ENCODE measurements at places on chromosomes 7 and 10.

DNA sequence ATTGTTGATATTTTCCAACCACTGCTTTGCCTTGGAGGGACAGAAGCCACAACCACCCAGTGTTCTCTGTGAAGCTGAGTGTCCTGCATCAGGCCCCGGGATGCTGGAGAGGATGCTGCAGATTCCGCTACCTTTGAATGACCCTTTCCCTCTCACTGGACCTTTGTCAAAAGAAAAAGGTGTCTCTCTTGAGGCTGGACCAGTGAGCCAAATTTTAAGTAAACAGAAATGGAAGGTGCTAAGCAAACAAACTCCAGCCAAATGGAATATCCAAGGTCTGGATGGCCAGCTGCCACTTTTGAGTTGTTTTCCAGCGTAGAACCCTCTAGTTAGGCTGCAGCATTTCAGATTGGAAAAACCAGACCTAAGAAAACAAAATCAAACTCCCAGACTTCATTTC is 145.5 kb downstream of the TRIL start:
- DNase-seq: no peak

- DNase-seq: no peak
Observed at GRCh38 chr7:6164491-6164890, 107.9 kb downstream of the CYTH3 start.

GRCh38 chr10:93334901-93335327 is 147.2 kb downstream of the MYOF start:
- no peak for DNase-seq

- no peak for DNase-seq
Observed at GRCh38 chr7:22577470-22578001, 77.5 kb upstream of the STEAP1B start.

DNA sequence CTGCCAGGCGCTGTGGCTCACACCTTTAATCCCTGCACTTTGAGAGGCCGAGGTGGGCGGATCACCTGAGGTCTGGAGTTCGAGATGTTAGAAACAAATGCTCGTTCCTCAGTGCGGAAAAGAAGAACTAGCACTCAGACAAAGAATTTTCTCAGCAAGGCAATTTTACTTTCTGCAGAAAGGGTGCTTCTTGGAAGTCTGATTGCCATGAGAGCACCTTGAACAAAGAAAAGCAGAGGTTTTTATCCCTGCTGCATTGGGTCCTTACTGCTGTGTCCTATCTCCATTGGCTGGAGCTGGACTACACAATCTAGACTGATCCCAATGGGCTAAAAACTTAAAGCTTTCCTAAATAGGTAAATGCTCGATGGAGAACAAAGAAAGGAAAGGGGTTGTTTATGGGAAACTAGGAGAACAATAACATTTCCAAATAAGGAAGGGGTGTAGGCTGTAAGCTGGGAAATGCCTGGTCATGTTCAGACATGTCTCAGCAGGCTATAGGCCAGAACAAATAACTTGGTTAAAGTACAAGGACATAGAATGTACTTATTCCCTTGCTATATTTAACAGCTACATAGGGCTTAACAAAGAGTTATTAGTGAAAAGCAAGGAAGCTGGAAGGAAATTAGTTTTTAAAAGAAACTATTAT is 26.1 kb upstream of the ACTR3B start:
- no peak for DNase-seq

- no peak for DNase-seq
Observed at GRCh38 chr7:11182736-11183135, 209.1 kb downstream of the PHF14 start.

- DNase-seq: no peak
Observed at GRCh38 chr7:156017916-156018700, 205.8 kb upstream of the SHH start.

DNA sequence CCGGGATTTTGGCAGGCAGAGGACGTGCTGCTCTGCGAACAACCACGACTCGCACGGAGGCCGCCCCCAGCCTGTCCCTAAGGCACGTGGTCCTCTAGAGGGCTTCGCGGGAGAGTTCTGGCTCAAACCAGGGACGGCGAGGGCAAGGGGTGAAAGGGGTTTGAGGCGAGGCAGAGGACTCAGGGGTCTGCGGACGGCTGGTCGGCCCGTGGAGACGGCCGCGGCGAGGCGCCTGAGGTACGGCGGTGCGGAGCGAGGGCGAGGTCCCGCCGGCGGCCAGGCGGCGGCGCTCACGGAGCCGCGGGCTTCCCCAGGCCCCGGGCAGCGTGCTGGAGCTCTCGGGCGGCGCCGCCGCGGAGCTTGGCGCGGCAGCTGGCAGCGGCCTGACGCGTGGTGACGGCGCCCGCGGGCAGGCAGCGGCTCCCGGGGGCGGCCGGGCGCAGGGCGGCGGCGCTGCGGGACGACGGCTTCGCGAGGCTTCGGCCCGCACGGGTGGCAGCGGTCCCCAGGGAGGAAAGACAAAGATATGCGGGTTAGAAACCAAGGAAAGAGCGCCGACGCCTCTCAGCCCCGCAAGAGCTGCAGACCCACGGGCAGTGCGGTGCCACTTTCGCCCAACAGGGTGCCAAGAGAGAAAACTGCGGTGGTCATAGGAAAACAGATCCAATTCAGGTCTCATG is 44.8 kb downstream of the ZNF800 start:
- DNase-seq: peak; percentile 56

DNA sequence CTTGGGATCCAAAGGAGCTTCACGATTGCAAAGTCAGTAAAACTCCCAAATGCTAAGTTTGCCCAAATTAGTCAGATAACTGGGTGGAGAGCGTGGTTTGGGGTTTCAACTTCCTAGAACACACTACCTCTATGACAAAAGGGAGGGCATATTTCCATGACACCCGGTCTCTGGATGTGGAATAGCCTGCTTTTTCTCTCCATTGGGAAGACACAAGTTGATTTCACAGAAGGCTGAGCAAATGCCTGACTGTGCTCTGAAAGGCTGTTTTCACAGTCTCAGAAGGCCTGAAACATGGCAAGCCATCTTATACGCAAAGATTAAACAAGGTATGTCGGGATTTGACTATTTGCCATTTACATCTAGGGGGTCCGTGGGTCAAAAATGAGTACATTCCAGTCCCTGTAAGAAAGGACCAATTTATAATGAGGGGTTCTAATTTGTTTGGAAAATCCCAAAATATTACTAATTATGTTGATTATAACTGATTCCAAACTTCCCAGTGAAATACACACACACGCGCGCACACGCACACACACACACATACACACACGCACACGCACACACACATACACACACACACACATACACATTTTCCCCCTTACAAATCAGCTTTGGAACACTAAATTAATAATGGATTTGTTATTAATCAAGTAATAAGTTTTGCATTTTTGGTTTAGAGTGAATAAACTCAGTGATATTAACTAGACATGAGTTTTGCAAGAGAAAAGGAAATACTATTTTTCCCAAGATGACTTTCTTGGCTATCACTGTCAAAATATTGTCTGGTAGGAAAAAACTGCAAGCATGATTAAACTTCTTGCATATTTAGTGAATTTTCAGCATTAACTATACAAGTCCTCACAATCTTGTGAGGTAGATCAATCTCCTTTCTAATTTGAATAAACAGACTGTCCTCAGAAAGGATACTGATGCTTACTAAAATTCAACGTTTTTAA is 105.0 kb downstream of the PRTFDC1 start:
- no peak for DNase-seq

DNA sequence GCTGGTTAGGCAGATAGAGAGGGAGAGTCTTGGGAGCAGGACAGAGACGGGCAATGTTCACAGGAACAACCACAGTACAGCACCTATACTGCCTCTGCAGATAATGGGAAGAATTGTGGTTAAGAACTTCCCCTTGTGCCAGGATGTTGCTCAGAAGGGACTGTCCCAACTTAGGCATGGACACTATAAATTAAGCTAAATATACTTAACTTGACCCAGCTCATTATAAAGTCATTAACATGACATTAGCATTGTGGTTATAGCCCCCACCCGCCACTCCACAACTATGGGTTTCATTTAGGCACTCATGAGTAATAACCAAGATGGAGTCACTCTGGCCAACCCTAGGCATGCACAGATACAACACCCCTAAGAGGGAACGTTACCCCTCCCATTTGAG is 310.9 kb upstream of the NRG3 start:
- no peak for DNase-seq

GRCh38 chr7:42931447-42931833 is 534 bp downstream of the PSMA2 start:
- no peak for DNase-seq

- no peak for DNase-seq
Observed at GRCh38 chr10:241966-242643, 106.8 kb downstream of the ZMYND11 start.

GRCh38 chr10:4596951-4597350 is 229.1 kb upstream of the AKR1E2 start:
- no peak for DNase-seq

GRCh38 chr10:129136074-129136473 is 331.0 kb upstream of the MGMT start:
- DNase-seq: no peak

DNA sequence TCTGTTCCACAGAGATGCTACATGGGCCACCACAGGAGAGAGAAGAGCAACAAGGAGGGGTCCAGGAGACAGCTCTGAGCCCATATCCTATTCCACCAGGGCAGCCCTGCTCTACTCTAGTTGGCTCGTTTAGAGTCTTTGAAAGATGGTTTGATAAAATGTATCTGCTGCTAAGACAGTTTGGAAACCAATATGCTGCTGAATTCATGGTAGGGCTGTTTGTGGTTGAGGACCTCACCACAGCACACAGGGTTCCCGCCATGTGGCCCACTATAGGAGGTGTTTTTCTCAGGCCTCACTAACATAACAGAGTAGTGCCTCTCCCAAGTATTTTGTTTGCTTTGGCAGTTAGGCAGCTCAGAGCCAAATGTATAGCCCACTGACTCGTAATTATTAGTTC is 35.8 kb upstream of the ZC3HAV1L start:
- DNase-seq: no peak

DNA sequence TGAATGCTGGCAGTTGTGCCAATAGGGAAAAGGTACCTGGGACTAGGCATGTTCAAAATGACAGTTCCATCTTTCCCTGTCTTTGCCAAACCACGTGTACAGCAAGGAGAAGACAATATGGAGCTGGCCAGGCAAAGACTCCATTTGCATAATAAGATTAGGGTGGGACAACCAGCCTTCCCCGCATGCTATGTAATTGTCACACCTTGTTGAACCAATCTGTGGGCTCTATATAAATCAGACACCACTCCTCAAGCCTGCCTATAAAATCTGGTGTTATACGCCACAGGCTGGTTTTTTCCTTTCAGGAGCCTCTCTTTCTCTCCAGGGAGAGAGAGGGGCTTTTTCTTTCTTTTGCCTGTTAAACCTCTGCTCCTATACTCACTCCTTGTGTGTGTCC is 11.0 kb upstream of the NUB1 start:
- no peak for DNase-seq

DNA sequence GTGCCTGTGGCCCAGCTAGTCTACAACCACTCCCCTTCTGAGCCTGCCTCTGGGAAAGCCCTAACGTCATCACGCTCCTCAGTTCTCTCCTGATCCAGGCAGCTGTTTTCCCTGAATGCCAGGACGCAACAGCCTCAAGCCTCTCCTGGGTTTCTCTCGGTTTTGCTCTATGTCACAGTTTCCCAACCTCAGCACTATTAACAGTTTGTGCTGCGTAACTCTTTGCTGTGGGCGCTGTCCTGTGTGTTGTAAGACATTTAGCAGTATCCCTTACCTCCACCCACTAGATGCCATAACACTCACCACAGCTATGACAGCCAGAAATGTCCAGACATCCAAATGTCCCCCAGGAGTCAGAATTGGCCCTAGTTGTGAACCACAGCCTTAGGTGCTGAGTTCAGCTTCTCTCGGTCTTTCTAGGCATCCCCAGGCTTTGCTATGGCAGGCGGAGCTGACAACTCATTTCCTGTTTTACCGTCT is 226.3 kb upstream of the NPVF start:
- no peak for DNase-seq

DNA sequence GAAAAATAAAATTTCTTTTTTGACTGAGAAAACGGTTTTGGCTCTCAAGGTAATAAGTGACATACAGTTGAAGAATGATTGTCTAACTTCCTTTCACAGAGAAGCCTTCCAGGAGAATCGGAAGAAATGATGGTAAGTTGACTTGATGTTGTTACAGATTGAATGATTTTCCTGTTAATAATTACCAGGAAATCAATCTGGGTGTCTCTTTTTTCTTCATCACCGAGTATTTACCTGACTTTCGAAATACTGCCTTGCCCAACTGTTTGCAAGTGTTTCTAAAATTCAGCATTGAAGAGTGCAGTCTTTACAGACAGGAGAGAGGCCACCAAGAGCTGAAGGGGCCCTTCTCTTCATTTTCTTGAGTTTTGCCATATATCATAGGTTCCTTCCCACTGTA is 4.0 kb downstream of the ITIH2 start:
- DNase-seq: no peak

- DNase-seq: no peak
Observed at GRCh38 chr7:75596727-75597614, 104.9 kb downstream of the SPDYE5 start.

- DNase-seq: no peak
Observed at GRCh38 chr10:129966370-129966888, 2.4 kb upstream of the EBF3 start.

DNA sequence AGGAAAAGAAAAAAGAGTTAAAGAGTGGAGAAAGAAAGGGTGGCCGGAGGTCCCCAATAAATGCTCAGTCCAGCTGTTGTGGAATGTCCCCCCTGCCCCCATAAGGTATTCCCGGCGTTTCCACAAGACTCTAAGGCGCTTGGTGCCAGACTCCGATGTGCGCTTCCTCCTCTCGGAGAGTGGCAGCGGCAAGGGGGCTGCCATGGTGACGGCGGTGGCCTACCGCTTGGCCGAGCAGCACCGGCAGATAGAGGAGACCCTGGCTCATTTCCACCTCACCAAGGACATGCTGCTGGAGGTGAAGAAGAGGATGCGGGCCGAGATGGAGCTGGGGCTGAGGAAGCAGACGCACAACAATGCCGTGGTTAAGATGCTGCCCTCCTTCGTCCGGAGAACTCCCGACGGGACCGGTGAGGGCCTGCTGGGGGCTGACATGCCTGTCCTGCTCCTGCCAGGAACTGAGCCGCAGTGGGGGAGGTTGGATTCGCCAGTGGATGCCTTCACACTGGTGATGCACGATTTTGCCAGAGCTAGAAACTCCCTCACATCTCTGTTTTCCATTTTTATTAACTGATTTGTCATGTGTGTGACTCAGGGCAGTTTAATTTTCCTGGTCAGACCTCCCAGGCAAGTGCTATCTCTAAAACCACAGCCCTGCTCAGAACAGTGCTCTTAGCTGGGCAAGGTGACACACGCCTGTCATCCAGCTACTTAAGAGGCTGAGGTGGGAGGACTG is 34.2 kb downstream of the TACR2 start:
- DNase-seq: no peak
